CD4-positive, alpha-beta T cell treated with Interleukin-21 for 1 hour (primary cell): ENCODE measurements at places on chromosomes 3 and 15.

- DNase-seq, result no peak
Observed at GRCh38 chr15:74431645-74432044, 2.1 kb downstream of the SEMA7A start.

GRCh38 chr3:14766428-14767244, 52.1 kb upstream of the FGD5 start:
- DNase-seq, result no peak

DNA sequence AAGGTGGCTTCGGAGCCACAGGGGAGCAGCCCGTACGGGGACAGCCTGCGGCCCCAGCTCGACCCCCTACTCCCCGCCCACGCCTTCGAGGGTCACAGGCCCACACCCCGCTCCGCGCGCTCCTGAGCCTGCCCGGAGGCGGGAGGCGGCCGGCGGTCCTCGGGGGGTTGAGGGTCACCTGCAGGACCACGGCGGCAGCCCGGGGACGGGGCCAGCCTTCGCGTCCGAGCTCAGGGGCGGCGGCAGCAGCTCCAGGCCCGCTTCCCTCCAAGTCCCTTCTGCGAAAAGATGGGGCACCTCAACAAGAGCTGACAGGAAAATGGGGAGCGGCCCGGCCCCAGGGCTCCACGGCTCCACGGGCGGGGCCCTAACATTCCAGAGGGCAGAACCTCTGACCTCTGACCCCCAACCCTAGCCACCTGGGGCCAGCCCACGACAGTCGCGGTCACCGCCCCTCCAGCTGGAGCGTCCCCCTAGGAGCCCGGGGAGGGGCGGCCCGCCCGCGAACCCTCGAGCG, 428 bp downstream of the LYSMD4 start:
- no peak for DNase-seq

DNA sequence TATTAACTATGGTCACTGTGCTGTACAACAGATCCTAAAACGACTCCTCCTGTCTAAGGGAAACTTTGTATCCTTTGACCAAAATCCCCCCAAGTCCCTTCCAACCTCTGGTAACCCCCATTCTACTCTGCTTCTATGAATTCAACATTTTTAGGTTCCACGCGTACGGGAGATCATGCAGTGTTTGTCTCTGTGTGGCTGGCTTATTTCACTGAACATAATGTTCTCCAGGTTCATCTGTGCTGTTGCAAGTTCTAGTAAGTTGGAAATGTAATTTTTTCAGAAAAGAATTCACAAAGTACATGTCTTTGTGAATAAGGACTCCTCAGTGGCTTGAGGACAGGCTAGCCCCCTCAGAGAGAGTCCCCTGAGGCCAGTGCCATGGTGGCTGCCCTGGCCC, 66.1 kb downstream of the ATP10A start:
- no peak for DNase-seq

- no peak for DNase-seq
Observed at GRCh38 chr15:94909510-94909909, 678.1 kb downstream of the MCTP2 start.

GRCh38 chr15:23073890-23074646, 34.7 kb upstream of the TUBGCP5 start:
- no peak for DNase-seq

- DNase-seq, result no peak
Observed at GRCh38 chr15:38559636-38560307, 4.8 kb downstream of the RASGRP1 start.

GRCh38 chr15:79455361-79455760, 23.2 kb downstream of the MINAR1 start:
- DNase-seq, result no peak

- DNase-seq, result no peak
Observed at GRCh38 chr3:44056446-44057240, 185.0 kb upstream of the TOPAZ1 start.

GRCh38 chr3:52136513-52136912, 17.7 kb downstream of the POC1A start:
- DNase-seq, result no peak

DNA sequence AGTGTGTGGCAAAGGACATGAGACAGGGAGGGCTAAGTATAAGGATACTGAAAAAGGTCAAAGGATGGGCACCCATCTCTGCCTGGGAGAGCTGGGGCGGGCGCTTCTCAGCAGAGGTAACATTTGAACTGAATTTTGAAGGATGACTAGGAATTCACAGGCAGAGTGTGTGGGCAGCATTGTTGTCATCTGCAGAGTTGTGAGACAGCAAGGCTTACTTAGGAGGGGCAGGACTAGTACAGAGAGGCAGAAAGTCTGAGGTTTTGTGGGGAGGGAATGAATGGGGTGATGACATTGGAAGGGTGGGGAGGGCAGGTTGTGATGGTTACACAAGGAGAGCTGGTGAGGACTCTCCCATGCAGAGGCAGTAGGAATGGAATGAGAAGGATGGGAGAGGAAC, 84.1 kb upstream of the PRR23C start:
- DNase-seq, result no peak

- DNase-seq, result no peak
Observed at GRCh38 chr3:71863563-71864190, 78.7 kb upstream of the PROK2 start.

- no peak for DNase-seq
Observed at GRCh38 chr3:54962200-54962599, 34.3 kb upstream of the LRTM1 start.

GRCh38 chr15:40469776-40470390, 901 bp upstream of the CHST14 start:
- no peak for DNase-seq

DNA sequence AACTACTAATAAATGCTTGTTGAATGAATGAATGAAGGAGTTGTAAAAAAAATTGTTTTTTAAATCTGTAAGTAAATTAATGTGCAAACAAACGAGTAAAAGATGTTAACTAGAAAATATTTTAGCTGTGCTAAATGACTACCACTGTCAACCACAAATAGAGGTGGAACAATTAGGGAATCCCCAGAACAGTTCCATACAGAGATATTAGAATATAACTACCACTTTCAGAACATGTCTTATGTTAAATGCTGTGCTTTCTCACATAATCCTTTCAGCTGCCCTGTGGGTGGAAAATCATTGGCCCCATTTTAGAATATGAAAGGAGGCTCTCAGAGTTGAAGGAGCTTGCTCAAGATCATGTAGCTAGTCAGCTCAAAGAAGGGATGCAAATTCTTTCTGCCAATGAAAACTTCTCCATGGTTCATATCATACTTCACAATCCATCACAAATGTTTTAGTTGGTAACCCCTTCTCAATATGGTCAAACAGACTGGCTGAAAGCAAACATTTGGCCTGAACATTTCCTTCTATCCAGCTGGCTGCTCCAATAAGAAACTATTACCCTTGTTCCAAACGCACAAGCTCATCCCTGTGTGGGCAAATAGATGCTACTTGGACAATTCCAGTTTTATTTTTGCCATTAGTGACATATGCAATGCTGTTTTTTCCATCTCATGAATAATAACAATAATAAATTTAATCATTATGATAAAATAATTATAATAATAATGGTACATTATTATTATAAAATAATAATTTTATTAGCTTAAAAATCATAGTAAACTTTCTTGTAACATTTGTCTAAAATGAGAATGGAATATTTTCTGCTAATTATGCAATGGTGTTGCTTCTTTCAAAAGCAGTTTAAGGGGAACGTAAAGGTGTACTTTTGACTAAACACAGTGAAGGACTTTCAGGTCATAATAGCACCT, 290.4 kb upstream of the STT3B start:
- DNase-seq, result no peak

- no peak for DNase-seq
Observed at GRCh38 chr3:12965999-12966846, 107.0 kb downstream of the IQSEC1 start.

DNA sequence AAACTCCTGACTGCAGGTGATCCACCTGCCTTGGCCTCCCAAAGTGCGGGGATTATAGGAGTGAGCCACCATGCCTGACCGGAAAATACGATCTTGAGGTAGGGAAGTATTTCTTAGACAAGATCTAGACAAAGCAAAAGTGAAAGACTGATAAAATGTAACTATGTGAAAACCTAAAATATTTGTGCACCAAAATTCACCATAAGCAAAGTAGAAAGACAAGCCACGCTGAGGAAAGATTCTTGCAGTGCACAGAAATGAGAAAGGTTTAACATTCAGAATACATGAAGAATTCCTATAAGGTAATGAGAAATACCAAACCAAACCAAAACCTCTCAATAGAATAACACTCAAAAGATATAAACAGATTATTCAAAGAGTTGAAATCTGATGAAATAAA, 35.7 kb downstream of the SYNM start:
- no peak for DNase-seq

DNA sequence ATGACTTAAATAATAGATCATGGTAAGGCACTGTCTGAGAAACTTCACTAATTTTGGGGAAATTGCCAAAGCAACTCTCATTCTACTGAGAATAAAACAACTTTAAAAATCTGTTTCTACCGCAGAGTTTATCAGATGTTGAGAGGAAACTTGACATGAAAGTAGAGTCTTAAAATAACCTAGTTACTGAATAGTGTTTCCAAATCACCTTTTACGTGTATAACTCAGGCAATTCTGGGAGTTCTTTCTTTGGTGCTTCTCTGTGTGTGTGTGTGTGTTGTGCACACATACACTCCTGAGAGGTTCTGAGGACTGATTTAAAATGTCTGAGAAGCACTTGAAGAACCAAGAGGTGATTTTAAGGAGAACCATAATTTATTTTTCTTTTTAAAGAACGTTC, 236.6 kb downstream of the SV2B start:
- DNase-seq, result no peak

DNA sequence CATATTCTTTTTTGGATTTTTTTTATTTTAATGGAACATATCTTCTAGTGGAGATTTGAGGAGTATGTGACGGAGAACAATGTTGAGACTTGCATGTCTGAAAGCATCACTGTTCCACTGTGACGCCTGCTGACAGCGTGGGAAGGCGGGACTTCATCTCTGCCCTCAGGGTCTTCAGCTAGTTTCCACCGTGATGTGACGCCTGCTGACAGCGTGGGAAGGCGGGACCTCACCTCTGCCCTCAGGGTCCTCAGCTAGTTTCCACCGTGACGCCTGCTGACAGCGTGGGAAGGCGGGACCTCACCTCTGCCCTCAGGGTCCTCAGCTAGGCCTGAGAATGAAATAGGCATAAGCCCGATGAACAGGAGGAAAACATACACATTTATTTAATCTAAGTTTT, 70.7 kb downstream of the LMLN start:
- no peak for DNase-seq

GRCh38 chr3:25458420-25458814, 30.4 kb downstream of the RARB start:
- DNase-seq, result no peak

DNA sequence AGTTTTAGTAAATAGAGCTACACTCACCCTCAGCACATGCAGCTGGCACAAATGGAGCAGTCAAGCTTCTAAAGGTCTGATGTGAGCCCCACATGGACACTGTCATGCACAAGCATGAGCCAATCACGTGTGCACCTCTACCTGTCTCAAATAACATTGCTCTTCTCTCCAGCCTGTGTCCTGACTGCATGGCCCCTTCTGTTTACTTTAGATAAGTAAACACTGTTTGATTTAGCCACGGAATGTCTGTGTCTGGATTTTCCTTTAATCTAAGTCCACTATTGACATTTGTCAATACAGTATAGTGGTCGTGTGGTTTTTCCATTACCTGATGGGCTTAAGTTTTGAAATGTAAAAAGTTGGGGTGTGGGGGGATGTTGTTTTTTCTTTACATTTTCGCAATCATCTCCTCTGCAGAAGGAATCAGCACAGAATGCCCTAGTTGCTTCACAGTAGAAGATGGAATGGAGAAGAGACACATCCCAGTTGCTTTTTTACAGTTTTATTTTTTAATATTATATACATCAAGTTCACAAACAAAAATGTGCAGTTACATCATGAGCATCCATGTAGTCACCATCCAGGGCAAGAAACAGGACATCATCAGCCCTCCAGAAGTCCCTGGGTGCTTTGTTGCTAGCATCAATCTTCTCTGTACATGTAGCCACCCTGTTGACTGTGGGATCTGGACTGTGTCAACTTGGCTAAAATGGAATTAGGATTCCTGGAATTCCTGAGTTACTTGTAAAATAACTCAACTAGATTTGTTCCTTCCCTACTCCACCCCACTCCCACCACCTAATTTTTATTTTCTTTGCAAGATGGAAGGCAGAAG, 146.1 kb downstream of the UACA start:
- DNase-seq, result no peak

- peak; percentile 13 for DNase-seq
Observed at GRCh38 chr15:81268881-81269601, 54.9 kb downstream of the STARD5 start.

DNA sequence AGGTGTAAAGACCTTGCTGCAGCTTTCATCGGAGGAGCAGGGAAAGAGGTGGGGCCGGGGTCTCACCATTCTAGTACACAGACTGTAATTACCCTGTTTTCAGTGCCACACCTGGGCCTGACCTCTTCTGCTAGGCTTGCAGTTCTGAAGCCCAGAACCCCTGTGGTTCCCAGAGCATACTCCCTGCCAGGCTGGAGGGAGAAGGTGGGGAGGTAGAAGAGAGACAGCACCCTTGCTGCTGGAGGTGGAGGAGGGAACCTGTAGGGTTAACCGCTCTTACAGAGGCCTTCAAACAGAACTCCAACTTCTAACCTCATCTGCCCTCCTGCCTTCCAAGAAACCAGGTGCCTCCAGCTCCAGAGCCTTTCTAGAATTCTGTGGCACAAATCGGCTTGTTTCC, 27.0 kb downstream of the PCOLCE2 start:
- DNase-seq, result no peak

GRCh38 chr3:62454916-62455315, 81.6 kb upstream of the FEZF2 start:
- DNase-seq, result no peak

GRCh38 chr15:68993276-68993675, 21.2 kb upstream of the NOX5 start:
- no peak for DNase-seq

DNA sequence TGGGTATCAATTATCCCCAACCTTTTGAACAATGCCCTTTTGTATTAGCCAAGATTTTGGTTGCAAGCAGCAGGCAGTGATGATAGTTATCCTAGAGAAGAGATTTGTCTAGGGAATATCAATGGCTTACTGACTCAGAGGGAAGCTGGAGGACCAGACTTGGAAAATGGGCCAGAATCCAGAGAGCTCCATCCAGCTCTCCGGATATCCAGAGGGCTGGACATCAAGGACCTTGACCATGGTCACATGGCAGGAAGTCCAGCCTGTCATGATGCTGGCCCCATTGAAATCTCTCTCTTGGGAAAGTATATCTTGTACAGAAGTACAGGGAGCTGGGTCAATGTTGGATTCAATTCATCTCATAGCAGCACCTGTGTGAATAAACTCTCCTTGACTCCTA, 148.5 kb upstream of the PDZRN3 start:
- DNase-seq, result no peak

- DNase-seq, result no peak
Observed at GRCh38 chr3:72318504-72319193, 529.6 kb downstream of the SHQ1 start.

DNA sequence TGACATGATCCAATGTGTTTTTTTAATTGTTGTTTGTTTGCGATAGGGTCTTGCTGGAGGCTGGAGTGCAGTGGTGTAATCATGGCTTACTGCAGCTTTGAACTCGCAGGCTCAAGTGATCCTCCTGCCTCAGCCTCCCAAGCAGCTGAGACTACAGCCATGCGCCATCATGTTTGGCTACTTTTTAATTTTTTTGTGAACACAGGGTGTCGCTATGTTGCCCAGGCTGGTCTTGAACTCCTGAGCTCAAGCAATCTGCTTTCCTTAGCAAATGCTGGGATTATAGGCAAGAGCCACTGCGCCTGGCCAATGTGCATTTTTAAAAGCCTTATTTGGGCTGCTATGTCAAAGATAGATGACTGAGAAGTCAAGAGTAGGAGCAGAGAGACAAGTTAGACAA, 123.0 kb downstream of the EDEM1 start:
- no peak for DNase-seq
